ENCODE measurements at places on chromosomes 7 and 10. TPM values are rescaled to one million over a fixed set of nuclear protein-coding genes. Genes with fewer than 3 reads are reported as not detected.

Gene AGAP4
- 7.2 TPM for total RNA-seq

Gene FASTK
- 96.4 TPM for total RNA-seq

Gene CCL24
- not detected for total RNA-seq

DNA sequence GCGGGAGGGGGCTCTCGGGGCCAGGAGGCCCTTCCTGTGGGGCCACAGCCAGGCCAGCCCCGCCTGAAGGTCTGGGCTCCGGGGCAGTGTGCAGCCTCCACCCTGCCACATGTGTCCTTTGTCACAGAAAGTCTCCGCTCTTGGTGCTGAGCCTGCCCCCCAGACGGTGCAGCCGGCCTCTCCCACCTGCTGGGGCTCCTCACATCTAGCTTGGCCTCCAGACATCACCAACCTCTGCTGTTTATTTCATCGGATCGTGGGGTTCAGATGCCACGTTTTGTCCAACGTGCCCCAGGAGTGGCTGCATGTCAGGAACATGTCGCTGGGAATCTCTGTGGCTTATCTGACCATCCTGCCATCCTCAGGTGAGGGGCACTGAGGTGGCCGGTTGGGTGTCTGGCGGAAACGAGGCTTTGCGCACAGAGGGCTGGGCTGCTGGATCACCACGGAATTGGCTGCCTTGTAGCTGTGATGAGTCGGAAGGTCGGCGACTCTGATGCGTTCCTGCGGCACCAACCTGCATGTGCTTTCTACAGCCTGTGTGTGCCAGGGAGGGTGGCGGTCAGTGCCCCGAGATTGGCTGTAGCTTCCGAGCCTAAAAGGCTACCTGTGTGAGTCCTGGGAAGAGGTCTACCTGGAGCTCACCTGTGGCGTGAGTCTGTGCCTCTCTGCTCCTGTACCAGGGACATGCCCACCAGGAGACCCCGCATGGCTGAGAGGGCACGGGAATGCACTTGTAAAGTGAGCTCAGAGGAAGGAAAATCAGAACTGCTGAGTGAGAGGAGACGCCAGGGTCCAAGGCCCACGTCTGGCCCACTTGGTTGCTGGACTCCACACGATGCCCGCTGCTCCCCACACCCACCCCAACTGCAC lies 316.4 kb downstream of the DNAJB6 start:
- no peak for DNase-seq

- DNase-seq, result no peak
Measured at GRCh38 chr7:24366876-24367275, 82.9 kb downstream of the NPY start.

DNA sequence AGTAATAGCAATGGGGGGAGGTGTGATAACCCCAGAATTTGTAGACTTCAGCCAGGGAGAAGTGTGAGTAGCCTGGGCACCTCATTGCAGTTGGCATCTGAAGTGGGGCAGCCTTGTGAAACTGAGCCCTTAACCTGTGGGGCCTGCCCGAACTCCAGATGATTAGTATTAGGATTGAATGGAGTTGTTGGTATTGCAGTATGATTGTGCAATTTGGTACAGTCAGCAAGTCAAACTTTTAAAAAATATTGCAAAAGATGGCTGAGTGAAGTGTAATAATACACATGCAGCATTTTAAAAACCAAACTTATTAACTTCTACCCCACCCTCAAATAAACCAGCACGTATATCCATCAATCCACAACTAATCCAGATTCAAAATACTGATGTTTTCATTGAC lies 9.3 kb downstream of the RBM33 start:
- no peak for DNase-seq

Measured in right atrium auricular region (tissue), 2 donors.